Gastroesophageal sphincter (tissue), 4 donors: ENCODE measurements at places on chromosomes 7 and 10.

GRCh38 chr7:28442540-28443420 lies 30.5 kb downstream of the CREB5 start:
- ATAC-seq, result no peak

DNA sequence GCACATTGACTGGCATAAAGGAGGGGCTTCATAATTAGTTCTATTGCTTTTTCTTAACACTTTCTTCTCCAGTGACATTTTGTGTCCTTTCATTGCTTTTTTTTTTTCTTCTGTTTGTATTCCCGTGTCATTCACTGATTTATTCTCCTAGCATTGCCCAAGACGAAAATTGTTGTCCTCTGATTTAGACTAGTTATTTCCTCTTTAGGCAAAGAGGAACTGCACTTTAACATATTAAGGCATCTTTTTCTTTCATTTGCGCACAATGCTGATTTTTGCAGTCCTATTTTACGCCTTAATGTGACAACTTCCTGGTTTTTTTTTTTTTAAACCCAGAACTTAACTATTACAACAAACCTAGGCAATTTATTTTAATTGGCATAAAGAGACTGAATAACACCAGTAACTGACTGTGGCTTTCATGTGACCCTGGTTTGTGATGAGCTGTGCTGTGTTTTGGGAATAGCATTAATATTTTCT lies 39.7 kb downstream of the ARID5B start:
- ATAC-seq, result no peak

- ATAC-seq, result no peak
These were observed 214.0 kb upstream of the TMEM72 start for GRCh38 chr10:44697116-44697515.

- no peak for ATAC-seq
These were observed 241.3 kb downstream of the ANK3 start for GRCh38 chr10:60148266-60148840.

DNA sequence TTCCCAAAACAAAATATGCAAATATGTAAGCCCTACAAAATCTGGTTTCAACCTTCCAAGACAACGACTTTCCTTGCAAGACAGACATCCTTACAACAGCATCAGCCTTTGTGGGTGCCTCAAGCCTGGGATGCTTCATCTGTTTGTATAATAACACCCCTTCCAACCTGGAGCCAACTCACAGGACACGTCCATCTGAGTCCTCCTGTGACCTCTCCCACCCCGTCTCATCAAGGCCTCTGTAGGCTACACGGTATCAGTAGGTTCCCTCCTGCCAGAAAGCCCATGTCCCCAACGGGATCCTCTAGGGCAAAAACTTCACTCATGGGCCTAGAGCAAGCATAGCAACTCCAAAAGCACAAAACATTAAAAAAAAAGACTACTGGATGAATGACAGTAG lies 173.2 kb downstream of the TNS3 start:
- ATAC-seq, result no peak

GRCh38 chr7:45390731-45391130 lies 183.4 kb upstream of the ADCY1 start:
- no peak for ATAC-seq

GRCh38 chr7:17633067-17633466 lies 307.2 kb downstream of the SNX13 start:
- ATAC-seq, result peak; percentile 87
